ENCODE measurements at places on chromosomes 2 and 18.

DNA sequence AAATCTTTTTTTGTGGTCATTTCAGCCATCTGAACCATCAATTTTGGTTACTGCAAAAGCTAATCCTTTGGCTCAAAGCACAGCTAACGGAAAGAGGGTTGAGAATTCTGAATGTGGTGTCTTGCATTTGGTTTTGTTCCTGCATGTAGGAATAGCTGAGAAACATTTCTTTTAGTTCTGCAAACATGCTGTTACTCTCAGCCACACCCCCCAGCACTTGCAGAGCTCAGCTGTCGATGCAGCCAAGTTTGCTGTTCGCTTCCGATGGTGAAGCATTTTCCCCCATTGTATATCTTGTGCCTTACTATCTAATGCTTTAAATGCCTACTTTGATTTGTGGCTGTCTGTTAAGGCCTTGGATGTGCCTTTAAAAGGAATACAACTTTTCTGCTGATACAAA is 294.9 kb upstream of the FANCL start:
- DNase-seq = no peak

GRCh38 chr2:39124746-39125057 is 3.9 kb upstream of the SOS1 start:
- peak; percentile 24 for DNase-seq

GRCh38 chr2:217946051-217946450 is 56.7 kb downstream of the TNS1 start:
- no peak for DNase-seq

- DNase-seq = no peak
Observed at GRCh38 chr2:28970464-28971160, 10.5 kb upstream of the TOGARAM2 start.

GRCh38 chr2:128053331-128053730 is 25.5 kb upstream of the SAP130 start:
- no peak for DNase-seq

GRCh38 chr18:58768293-58768974 is 96.2 kb upstream of the ZNF532 start:
- peak; percentile 60 for DNase-seq

DNA sequence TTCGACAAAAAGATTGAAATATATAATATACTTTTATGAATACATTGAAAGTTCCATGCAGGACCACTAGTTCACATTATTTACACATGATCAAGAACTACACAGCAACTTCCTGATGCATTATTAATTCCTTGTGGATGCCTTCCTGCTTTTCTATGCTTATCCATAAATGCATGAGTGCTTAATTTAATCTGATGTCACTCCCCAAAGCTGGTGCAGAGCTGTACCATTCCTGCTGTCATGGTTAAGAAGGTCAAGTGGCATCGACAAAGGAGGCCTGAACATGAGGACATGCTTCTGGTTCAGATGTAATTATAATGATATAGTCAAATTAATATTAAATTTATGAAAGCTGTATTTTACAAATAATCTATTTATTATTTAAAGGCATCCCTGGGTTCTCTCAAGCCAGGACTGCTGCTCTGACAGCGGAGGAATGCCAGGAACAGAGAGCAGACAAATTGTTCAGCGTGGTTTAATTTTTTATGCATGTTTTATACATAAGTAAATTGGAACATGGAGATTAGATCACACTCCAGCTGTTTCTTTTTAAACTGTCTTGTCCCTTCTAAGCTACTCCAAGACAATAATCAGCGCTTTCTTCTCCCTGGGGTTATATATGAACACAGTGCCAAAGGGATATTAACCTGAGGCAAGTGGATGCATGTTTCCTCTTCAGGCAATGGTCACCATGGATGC is 307.3 kb upstream of the CNTNAP5 start:
- no peak for DNase-seq

DNA sequence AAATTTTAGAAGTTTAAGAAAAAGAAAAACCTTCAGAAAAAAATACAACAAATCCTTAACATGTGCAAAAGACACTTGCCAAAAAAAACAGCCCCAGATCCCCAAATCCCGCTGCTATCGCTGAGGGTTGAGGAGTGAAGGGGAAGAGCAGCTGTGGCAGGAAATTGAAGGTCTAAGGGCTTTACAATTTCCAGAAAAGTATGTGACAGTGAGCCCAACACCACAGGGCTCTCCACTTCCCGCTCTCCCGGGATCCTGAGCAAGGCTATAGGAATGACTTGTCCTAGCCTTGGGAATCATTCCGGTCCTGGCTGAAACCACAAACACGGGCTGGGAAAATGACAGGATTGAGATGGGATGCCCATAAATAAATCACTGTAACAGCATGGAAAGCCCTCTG is 191.4 kb downstream of the TMEM163 start:
- DNase-seq = no peak

GRCh38 chr18:58135183-58135641 is 91.2 kb downstream of the NEDD4L start:
- no peak for DNase-seq

GRCh38 chr18:54141041-54141608 is 83.3 kb downstream of the MBD2 start:
- DNase-seq = no peak

- DNase-seq = no peak
Observed at GRCh38 chr2:38751596-38752410, 642 bp upstream of the SRSF7 start.

DNA sequence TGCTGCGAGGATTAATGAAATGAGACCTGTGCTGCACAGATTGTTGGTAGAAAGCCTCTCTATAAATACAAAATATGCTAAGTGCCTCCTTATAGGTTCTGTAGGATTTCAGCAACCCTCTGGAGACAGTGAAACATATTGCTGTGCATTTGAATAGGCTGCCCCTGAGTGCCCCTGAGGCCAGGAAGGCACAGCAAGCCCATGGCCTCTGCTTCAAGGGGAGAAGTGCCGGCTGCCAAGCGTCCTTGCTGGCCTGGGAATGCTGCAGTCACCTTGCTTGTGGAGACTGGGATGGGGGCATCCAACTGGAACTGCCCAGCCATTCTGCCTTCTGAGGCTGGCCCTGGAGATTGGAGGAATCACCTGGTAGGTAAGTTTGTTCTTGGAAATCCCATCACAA is 397.2 kb upstream of the SMIM21 start:
- no peak for DNase-seq

DNA sequence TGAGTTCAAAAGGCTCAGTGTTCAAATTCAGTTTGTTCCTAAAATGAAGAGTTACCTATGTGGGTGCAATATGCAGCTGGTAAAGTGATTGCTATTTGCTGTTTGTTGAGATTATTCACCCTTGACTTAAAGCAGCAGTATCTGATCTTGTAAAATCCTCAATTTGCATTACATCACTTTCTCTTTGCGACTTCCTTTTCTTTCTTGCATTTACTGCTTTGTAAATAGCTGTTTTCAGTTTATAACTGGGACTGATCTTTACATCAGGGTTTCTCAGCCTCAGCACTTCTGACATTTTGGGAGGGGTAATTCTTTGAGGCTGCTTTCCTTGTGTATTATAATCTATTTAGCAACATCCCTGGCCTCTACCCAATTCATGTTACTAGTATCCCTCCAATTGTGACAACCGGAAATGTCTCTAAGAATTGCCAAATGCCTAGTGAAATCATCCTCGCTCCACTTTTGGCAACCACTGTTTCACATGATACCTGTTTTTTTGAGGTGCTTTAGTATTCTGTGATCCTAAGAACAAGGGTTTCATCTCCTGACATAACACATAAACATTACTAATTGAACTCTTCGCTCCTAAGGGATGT is 12.1 kb upstream of the ERCC3 start:
- DNase-seq = no peak

- no peak for DNase-seq
Observed at GRCh38 chr2:23381084-23381483, 3.9 kb upstream of the KLHL29 start.

- no peak for DNase-seq
Observed at GRCh38 chr2:24117902-24118301, 5.2 kb downstream of the PFN4 start.

GRCh38 chr2:233728723-233729301 is at the start of gene UGT1A3:
TSS of gene UGT1A3 (plus strand) at chr2:233729042. CDS start at chr2:233729127, 85 bp downstream.
- no peak for DNase-seq

GRCh38 chr2:204046145-204046544 is 109.6 kb downstream of the ICOS start:
- no peak for DNase-seq

GRCh38 chr18:36149514-36150289 is 20.0 kb downstream of the ELP2 start:
- no peak for DNase-seq

- DNase-seq = no peak
Observed at GRCh38 chr2:85744741-85745601, 8.8 kb upstream of the ATOH8 start.
